Keratinocyte (primary cell): ENCODE measurements at places on chromosomes 16 and 17.
A peak's percentile ranks its signal among the peaks of the same experiment; 100 is the strongest.

- H3K27me3 ChIP-seq = no peaks in the 10 kb centered on the region
- no peak for DNase-seq
- no peak overlapping the region for H3K27ac ChIP-seq
- no peaks in the 10 kb centered on the region for H3K36me3 ChIP-seq
These were observed 57.0 kb upstream of the KDM6B start for GRCh38 chr17:7777017-7777416.

GRCh38 chr17:45742251-45742650 is 41.9 kb upstream of the CRHR1 start:
- DNase-seq = no peak
- no peaks in the 10 kb centered on the region for H3K36me3 ChIP-seq
- H3K27ac ChIP-seq = no peak overlapping the region
- peaks cover 8% of the 10 kb centered on the region for H3K27me3 ChIP-seq

- H3K27me3 ChIP-seq = no peaks in the 10 kb centered on the region
- H3K27ac ChIP-seq = no peak overlapping the region
- H3K4me3 ChIP-seq = no peak overlapping the region
These were observed 2.4 kb downstream of the MATCAP1 start for GRCh38 chr16:67181346-67181745.

DNA sequence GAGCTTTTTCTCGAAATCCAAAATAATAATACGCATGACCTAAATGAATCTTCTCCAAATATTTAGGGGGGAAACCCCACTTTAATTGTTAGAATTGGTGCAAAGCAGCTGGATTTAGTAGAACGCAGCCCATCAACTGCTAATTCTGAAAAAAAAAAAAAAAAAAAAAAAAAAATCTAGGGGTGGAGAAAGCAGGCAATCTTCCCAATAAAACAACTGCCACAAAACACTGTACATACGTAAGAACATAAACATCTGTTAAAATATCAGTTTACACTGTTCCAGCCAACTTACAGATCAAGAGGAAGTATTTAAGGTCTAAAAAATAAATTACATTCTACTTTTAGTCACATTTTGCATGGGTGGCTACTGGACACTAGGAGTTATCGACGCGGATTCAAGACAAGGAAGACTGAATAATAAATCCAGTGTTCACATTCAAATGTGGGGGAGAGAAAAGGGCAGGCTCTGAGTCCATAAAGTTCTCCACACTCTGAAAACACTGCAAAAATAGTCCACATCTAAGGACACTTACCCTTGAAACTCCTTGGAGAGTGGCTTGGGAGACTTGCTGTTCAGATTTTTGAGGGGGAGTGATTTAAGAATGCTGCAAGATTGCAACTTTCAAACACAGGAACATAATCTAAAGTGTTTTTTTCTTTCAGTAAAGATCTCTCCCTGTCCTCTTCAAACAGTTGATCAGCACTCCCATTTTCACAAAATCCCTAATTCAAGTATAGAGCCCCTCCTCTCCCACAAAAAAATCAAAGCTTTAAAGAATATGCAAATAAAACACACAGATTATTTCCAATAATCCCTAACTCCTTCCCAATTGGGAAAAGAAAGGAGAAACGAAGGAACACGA is 1.3 kb downstream of the APPBP2 start:
- H3K4me3 ChIP-seq = peak overlapping the region; percentile 96
- H3K4me1 ChIP-seq = peaks cover 12% of the 10 kb centered on the region
- peak overlapping the region; percentile 85 for H3K27ac ChIP-seq
- peaks cover 5% of the 10 kb centered on the region for H3K36me3 ChIP-seq

DNA sequence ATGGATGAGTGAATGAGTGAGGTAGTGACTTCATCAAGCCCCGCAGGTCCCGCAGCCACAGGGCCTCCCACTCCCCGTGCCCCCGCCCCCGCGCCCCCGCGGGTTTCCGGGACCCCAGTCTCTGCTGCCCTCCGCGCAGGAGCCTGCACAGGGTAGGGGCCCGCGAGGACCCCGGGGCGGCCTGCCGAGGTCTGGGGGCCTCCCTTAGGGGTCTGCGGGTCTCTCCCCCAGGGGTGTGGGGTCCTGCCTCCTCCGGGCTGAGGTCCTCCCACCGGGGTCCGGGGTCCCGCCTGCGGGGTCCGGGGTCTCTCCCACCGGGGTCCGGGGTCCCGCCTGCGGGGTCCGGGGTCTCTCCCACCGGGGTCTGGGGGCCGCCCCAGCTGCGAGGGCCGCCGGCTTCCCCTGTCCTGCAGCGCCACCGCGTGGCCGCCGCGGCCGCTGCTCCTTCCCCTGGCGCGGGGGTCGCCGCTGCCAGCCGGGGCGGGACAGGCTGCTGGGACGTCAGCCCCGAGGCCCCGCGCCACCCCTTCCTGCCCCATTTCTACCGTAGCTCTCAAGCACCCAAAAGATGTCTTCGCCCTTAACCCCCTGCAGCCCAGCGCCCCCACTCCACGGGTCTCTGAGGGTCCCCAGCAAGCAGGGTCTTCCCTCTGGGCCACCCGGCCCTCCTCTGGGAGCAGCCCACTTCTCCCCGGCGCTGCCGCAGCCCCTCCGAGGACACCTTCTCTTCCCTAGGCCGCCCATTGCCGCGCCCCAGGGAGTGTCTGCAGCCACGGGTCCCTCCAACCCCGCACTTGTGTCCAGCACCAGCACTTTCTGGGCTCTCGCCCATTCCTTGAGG is 10.4 kb upstream of the CHMP6 start:
- no peak for DNase-seq
- H3K36me3 ChIP-seq = no peaks in the 10 kb centered on the region
- no peak overlapping the region for H3K27ac ChIP-seq
- H3K27me3 ChIP-seq = peaks cover 5% of the 10 kb centered on the region

GRCh38 chr16:86498155-86498670 is 12.1 kb upstream of the FOXF1 start:
- no peak overlapping the region for H3K27ac ChIP-seq
- H3K27me3 ChIP-seq = peaks cover 94% of the 10 kb centered on the region
- H3K4me1 ChIP-seq = no peaks in the 10 kb centered on the region
- H3K4me3 ChIP-seq = no peak overlapping the region
- H3K36me3 ChIP-seq = no peaks in the 10 kb centered on the region

GRCh38 chr16:57725554-57725953 is 10.0 kb upstream of the KATNB1 start:
- no peak overlapping the region for H3K4me3 ChIP-seq
- no peaks in the 10 kb centered on the region for H3K36me3 ChIP-seq
- DNase-seq = no peak
- no peak overlapping the region for H3K27ac ChIP-seq
- H3K4me1 ChIP-seq = no peaks in the 10 kb centered on the region

GRCh38 chr17:27956601-27957445 is 63.7 kb upstream of the LYRM9 start:
- no peak overlapping the region for H3K27ac ChIP-seq
- DNase-seq = no peak
- no peak overlapping the region for H3K4me3 ChIP-seq
- H3K4me1 ChIP-seq = no peaks in the 10 kb centered on the region
- no peaks in the 10 kb centered on the region for H3K36me3 ChIP-seq

DNA sequence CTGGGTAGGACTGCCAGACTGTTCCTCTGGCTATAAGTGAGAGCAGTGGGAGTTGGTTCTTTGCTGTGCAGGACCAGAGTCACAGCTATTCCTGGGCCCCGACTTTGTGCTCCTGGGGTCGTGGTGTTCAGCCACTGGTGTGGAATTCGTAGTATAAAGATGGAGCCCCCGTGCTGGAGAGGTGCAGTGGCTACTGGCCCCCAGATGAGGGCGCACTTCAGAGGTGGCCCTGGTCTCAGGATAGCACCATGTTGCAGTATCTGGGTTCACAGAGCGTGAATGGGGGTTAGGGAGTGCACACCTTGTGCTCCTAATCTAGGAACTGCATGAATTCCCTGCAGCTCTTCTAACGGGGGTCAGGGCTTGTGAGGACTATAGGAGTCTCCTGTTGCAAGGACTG is 21.1 kb downstream of the TANC2 start:
- H3K4me3 ChIP-seq = no peak overlapping the region
- H3K4me1 ChIP-seq = no peaks in the 10 kb centered on the region
- no peaks in the 10 kb centered on the region for H3K27me3 ChIP-seq
- H3K27ac ChIP-seq = no peak overlapping the region
- DNase-seq = no peak

- H3K4me3 ChIP-seq = no peak overlapping the region
- no peak for DNase-seq
- peaks cover 12% of the 10 kb centered on the region for H3K36me3 ChIP-seq
- H3K27me3 ChIP-seq = no peaks in the 10 kb centered on the region
- no peak overlapping the region for H3K27ac ChIP-seq
These were observed 11.6 kb downstream of the MYO19 start for GRCh38 chr17:36523113-36523512.

DNA sequence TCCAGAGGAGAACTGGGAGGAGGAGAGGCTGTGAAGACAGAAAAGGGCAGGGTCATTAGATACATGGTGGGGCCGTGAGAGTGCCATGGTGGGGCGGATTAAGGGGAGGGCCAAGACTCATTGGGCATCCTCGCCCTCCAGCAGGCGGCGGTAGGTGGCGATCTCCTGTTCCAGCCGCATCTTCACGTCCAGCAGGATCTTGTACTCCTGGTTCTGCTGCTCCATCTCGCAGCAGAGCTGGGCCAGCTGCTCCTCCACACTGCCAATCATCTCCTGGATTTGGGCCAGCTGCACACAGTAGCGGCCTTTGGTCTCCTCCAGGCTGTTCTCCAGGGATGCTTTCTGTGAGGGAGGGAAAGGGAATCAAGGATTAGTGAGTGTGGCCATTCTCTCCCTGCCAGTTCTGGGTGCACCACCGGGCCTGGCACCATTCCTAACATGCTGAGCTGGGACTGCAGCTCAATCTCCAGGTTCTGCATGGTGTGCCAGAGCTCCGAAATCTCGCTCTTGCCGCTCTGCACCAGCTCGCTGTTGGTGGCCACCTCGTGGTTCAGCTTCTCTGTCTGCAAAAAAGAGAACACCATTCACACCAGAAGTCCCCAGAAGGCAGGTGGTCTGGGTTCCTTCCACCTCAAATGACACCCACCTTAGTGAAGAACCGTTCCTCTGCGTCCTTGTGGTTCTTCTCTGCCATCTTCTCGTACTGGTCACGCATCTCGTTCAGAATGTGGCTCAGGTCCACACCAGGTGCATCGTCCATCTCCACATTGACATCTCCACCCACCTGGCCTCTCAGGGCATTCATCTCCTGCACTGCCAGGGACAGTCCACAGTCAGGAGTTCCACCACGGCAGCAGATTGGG is 129.0 kb downstream of the CCDC144A start:
- no peak overlapping the region for H3K27ac ChIP-seq
- no peak for DNase-seq
- no peak overlapping the region for H3K4me3 ChIP-seq
- peaks cover 6% of the 10 kb centered on the region for H3K4me1 ChIP-seq
- H3K27me3 ChIP-seq = no peaks in the 10 kb centered on the region

DNA sequence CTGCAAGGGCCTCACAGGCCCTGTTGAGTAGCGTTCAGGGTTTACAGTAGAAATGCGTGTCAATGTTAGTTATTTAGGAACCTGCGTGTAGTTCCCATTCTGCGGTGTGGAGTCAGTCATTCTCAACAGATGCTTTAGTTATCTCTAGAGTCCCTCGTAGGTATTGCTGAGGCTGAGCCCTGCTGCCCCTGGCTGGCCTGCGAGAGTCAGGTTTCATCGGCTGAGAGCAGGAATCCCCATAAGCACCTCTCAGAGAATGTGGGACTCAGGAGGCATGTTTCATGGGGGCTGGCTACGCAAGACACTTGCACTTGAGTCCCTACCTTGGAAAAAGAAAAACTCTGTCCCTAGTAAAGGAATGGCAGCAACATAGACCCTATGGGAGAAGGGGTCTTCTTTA is 347.5 kb upstream of the ASIC2 start:
- no peaks in the 10 kb centered on the region for H3K36me3 ChIP-seq
- H3K4me3 ChIP-seq = no peak overlapping the region
- H3K27ac ChIP-seq = no peak overlapping the region
- H3K4me1 ChIP-seq = no peaks in the 10 kb centered on the region
- H3K27me3 ChIP-seq = no peaks in the 10 kb centered on the region

DNA sequence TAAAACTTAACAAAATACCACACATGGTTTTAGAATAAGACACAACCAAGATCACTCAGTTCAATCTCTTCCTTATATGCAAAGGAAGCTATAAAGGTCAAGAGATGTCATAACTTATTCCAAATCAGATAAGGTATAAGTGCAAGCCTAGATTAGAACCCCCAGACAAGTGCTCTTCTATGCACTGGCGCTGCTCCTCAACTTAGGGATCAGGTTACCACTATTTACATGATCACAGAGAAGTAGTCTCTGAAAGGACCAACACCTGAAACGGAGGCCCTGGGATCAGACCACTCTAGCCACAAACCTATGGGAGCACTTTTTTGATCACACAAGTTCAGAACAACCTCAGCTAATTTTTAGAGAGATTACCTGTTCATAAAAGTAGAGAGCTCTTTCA is 16.6 kb downstream of the COPS3 start:
- H3K27ac ChIP-seq = no peak overlapping the region
- no peak for DNase-seq
- peaks cover 16% of the 10 kb centered on the region for H3K36me3 ChIP-seq
- no peak overlapping the region for H3K4me3 ChIP-seq

- peaks cover 19% of the 10 kb centered on the region for H3K4me1 ChIP-seq
- H3K27me3 ChIP-seq = peaks cover 15% of the 10 kb centered on the region
These were observed 5.7 kb downstream of the HOXB2 start for GRCh38 chr17:48539177-48539576.

GRCh38 chr17:63834431-63835166 is 7.1 kb upstream of the FTSJ3 start:
- H3K27ac ChIP-seq = peak overlapping the region; percentile 13
- peak; percentile 46 for DNase-seq
- H3K27me3 ChIP-seq = no peaks in the 10 kb centered on the region
- H3K4me1 ChIP-seq = peaks cover 32% of the 10 kb centered on the region
- H3K36me3 ChIP-seq = peaks cover 57% of the 10 kb centered on the region
- H3K4me3 ChIP-seq = no peak overlapping the region
